T1000 (cell line): ENCODE measurements at places on chromosomes 12 and 14.

- DNase-seq = no peak
Observed at GRCh38 chr12:92961949-92962348, 32.9 kb upstream of the EEA1 start.

GRCh38 chr14:90409209-90409730 lies 12.4 kb downstream of the CALM1 start:
- DNase-seq = peak; percentile 70

GRCh38 chr12:125098676-125099408 lies 33.6 kb downstream of the AACS start:
- DNase-seq = no peak

DNA sequence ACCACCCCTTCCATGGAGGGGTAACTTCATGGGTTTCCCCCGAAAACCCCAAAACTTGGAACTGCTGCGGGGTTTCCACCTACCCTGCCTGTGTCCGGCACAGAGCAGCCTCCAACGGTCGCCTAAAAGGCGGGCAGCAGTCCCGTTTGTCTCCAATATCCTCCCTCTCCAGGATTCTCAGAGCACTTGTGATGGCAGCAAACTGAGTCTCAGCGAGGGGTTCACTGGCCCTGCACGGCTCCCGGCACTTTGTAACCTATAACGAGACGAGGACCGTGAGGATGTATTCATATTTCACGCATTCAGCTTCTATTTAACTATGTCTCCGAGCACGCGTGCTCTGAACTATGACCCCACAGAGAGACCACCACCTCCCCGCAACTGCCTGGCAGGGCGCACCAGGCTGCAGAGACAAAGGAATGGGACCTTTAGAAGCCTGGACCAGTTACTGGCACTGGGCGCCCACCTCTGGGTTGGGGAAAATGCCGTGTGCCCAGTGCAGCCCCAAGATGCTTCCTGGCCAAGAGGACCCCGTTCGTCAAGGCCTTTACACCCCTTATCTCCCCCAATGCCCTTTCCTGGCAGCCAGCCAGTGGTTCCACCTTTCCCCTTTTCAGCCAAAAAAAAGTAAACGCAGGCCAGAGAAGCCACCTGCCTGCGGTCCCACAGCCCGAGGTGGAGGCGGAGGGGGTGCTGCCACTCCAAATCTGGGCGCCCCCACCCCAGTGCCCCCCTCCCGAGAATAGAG lies 173.1 kb upstream of the RTL1 start:
- DNase-seq = no peak

GRCh38 chr12:66674495-66675122 lies 4.3 kb downstream of the GRIP1 start:
- no peak for DNase-seq

DNA sequence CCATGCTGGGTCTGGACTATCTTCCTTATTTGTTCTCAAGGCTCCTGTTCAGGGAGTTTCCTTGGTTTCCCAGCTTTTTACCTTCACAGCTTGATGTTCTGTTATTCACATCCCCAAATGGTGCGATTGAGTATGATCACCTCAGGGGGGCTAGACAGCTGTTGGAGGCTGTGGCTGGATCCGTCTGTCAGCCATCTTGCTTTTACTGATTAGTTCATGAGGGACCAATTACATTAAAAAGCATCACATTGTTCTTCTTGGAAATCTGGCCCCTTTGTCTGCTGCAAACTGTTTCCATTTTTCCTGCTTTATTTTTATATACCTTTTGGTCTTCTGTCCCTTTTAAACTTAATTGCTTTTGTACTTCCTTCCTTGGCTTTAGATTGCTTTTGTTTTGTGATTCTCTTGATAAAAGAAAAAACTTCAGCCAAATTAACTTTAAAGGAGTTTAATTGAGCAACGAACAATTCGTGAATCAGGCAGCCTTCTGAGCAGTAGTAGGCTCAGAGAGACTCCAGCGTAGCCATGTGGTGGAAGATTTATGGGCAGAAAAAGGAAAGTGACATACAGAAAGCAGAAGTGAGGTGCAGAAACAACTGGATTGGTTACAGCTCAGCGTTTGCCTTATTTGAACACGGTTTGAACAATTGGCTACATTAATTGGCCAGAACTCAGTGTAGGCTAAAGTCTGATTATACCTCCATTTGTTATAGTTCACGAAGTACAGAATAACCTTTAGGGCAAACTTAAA lies 208.7 kb downstream of the AEBP2 start:
- no peak for DNase-seq

DNA sequence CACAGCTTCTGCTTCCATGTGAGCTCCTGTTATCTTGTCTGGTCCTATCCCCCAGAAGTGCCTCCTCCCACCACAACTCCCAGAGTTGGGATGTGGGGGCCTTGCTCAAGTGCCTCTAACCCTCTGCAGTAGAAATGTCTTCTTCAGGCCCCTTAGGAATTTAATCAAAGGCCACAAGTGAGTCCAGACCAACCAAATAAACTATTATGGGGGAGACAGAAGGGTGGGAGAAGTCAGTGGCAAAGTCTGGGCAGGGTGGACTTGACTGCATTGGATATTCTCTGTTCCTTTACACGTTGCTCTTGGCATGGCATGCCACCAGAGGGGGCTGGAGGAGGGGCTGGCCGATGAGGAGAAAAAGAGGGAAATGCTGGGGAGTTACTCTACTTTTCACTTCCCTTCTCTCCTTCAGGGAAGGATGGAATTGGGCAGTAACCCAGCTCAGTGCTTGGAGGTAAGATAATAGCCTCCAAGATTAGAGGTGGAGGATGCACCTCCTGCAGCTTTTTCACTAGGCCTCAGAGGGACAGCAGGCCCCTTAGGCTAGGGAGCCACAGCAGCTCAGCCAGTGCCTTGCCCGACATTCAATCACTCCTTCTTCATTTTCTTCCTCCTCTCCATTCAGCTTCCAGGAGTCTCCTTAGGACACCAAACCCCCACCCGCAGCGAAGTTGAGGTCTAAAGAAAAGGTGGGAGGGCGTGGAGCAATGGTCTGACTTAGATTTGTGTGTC lies 1.2 kb upstream of the AP1G2 start:
- DNase-seq = no peak

DNA sequence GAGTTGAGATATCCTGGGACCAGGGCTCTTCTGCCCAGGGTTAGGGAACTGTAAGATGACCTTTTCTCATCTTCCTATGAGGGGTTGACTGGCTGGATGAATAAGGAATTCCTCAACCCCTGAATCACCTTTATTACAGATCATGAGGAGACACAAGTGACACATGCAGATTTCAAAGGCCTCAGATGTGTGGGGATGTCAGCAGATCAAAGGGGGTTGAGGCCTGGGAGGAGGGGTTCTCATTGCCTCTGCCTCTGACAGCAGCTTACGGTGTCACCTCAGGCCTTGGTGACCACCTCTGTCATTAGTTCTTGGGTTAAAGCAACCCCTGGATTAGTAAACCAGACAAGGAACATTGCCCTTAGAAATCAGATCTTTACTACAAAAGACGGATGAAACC lies 2.1 kb upstream of the KRT72 start:
- no peak for DNase-seq

- DNase-seq = no peak
Observed at GRCh38 chr12:69102856-69103255, 136.5 kb upstream of the CPSF6 start.

GRCh38 chr12:120119271-120119973 lies 2.9 kb upstream of the RAB35 start:
- DNase-seq = no peak

- DNase-seq = no peak
Observed at GRCh38 chr14:99380402-99380801, 100.3 kb downstream of the SETD3 start.

DNA sequence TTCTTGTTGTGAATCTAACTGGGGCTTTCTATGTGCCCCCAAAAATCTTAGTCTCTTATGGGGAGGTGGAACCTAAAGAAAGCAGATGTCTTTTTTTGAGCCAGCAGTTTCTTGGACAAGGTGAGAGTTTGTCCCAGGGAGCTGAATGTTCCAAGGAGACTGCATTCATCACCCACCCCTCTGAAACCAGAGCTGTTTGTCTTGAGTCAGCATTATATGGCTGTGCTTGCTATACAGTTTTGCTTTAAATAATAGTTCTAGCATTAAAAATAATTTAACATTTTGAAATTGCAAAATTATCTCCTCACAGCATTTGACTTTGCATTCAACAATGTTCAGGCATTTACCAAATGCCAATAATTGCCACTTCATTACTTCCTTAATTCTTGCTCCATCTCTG lies 813.3 kb downstream of the BCL11B start:
- no peak for DNase-seq

- no peak for DNase-seq
Observed at GRCh38 chr12:12486661-12487240, 75.9 kb downstream of the DUSP16 start.

- DNase-seq = no peak
Observed at GRCh38 chr12:105626653-105627052, 296.2 kb downstream of the C12orf75 start.

DNA sequence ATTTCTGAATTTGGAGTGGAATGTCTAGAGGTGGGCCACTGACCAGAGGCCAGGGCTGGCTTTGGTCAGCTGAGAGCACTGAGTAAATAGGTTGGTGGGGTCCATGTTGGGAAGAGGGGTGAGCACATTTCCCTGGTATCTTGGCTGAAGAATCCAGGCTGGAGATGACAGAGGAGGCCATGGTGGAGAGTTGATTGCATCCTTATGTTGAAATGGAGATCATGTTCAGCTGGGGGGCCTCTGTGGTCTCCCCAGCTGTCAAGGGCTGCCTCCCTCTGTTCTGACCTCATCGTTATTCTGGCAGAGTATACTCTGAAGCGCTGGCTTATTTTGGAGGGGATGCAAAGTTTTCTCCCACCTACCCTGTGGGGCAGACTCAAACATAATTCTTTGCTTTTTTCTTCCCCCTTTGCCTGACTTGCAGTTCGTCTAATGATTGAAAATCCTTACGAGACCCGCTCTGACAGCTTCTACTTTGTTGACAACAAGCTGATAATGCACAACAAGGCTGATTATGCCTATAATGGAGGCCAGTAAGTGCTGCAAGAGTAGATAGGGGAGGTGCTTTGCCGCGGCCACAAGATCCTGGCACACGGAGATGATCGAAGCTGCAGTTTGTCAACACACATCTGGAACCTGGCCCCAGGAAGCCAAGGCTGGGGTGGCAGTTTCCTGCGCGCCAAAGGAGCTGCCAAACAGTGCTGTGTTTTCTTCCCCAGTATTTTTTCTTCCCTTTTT lies 6.0 kb upstream of the ACADS start:
- no peak for DNase-seq

DNA sequence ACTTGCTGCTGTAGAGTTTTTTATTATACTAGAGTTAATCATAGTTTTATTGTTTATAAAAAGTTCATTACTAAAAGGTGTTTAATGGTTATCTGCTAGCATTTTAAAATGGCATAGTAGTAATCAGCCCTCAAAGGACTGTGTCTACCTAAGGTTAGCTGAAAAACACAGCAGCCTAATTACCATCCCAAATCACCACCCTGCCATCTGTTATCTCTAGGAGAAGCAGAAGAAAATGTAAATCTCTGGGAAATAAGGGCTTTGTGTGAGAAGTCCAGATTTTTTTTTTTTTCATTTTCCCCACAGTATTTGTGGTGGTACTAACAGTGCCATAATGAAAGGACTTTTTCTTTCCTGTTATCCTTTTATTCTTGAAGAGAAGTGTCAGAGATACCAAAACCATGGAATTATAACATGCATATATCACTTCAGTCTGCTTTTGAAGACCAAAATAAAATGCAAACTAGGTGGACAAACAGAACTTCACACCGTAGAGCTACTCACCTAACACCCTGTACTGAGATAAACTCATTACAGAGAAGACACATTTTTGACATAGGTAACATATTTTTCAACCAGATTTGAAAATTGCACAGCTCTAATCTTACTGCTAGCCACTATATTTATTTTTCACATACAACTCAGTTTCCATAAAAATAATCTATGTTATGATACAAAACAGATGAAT lies 876.2 kb downstream of the C12orf50 start:
- no peak for DNase-seq

DNA sequence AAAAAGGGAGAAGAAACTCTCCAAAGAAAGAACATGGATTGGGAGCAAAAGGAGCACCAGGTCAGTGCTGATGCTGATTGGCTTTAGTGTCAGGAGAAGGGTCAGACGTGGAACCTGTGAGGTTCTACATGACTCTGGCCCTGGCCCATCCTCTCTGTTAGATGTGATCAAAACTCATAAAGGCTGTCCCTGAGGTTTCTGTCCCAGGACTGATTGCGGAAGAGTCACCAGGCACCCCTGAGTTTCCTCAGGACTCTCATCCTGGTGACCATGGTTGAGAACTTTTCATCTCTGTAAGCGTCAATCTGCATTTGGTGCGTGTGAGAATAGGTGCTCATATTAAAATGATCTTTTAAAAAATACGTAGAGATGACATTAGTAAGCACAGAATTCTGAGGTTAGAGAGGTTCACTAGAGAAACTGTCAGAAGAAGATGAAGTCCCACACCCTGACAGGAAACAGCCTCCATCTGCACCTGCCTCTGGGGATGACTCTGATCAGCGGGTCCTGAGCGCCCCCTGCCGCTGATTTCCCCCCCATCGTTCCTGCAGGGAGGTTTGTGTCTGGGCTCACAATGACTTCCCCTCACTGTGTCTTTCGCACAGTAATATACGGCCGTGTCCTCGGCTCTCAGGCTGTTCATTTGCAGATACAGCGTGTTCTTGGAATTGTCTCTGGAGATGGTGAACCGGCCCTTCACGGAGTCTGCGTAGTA lies 741.8 kb downstream of the TMEM121 start:
- DNase-seq = no peak

GRCh38 chr14:78071016-78071549 lies 99.1 kb upstream of the NRXN3 start:
- no peak for DNase-seq

DNA sequence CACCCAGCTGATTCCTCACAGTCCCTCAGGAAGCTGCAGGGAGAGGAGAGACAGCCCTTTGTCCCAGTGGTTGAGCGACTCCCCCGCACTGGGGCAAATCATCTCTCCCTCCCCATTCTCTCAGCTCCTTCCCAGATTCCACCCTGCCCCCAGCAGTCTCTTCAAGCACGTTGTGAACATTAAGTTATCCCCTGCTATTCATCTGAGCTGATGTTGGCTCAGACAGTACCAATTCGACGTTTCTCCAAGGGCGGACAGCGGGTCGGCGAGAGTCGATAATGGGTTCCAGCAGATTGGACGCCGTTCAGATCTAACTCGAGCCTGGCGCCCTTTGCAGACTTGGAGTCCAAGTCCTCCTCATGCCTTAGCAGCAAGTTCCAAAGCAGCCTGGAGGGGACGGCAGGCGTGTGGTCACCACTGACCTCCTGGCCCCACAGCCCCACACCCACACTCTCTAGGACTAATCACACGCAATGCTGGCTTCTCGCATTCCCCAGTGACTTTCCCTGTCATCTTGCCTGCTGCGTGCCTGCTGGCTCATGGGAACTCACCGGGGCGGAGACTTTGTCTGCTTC lies 245.9 kb downstream of the CHST11 start:
- DNase-seq = no peak

DNA sequence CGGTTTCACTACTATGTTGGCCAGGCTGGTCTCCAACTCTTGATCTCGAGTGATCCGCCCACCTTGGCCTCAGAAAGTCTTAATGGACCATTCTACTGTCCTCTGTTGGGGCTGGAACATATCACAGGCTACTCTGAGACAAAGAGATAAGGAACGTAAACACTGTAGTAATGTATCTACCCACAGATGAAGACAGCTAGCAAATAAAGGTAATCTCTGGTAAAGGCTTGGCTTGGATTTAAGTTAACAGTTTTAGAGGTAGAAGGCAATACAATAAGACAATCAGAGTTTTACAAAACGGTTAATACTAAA lies 44.6 kb upstream of the ISM2 start:
- DNase-seq = no peak

GRCh38 chr12:67813456-67813904 lies 164.9 kb downstream of the DYRK2 start:
- no peak for DNase-seq

GRCh38 chr14:99936056-99936455 lies 129.2 kb upstream of the EVL start:
- no peak for DNase-seq
